Hepatocyte (in vitro differentiated cells): ENCODE measurements at places on chromosomes 5 and 9.

GRCh38 chr9:138007918-138008841 is 130.6 kb downstream of the CACNA1B start:
- DNase-seq = peak; percentile 2

- DNase-seq = peak; percentile 32
Measured at GRCh38 chr9:17793713-17794622, 215.1 kb downstream of the SH3GL2 start.

- no peak for DNase-seq
Measured at GRCh38 chr9:27599102-27599869, 26.0 kb upstream of the C9orf72 start.

DNA sequence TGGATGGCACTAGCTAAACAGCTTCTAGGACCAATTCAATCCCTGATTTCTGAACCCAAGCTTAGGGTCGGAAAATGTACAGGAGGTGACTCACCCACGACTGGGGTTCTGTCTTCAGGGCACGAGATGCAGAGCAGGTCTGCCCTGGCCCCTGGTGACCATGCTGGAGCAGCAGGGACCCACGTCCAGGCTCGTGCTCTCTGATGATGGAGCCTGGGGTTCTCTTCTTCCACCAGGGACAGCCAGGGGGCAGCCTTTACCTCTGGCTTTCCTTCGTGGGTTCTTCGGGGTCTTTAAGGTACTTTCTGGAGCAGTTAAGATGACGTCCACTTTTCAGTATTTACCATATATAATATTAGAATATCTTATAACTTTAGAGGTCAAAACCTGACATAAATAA is 2.1 kb downstream of the CFAP77 start:
- peak; percentile 19 for DNase-seq

- DNase-seq = no peak
Measured at GRCh38 chr5:533243-533954, 9.2 kb upstream of the SLC9A3 start.

- DNase-seq = no peak
Measured at GRCh38 chr5:62386824-62387223, 16.9 kb downstream of the DIMT1 start.

DNA sequence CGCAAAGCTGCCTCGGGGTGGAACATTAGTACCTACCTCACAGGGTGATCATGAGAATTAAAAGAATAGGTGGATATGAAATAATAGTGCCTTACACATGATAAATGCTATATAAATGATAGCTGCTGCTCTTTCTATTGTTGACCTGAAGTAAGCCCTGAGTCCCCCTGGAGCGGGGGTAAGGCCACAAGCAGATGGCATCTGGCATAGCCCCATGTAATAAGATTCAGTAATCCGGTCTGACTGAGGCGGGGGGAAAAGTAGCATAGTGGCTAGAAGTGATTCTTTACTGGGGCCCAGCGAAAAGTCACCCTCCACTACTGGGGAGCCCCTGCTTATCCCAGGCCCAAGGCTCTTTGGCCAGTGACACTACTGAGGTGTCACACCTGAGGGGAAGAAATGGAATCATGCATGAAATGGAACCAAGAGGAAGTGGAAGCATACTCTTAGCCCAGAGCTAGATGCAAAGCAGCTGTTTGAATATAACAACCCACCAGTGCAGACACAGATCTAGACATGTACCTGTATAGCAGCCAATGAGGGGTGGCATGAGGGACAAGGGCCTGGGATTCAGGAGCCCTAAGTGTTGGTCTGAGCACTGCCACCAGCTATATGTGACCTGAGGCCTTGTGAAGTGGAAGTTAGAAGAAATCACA is 16.1 kb upstream of the FGFR4 start:
- no peak for DNase-seq

DNA sequence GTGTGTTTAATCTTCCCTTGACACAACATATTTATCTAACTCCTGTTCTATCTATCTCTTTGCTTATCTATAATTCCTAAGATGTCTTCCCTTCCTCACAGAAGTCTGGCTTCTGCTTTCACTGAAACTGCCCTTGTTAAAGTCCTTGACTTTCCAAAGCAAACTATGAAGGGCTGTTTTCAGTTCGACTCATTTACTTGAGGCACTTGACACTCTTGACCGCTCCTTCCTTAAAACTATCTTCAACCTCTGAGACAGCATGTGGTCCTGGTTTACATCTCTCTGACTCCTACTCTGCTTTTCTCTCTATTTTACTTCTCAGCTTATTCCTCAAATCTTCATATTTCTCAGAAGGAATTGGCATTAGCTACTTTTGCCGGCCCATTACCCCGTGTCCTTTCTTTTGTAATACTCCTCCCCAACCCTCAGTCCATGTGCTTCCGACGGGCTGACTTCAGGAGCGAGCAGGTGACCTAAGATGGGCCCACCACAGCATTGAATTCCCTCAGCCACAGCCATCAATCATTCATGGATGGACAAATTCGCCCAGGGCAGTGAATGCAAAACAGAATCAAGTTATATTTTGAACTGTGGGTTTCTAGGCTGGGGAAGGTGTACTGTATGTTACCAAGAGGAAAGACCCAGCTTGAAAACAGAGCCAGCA is 1089.2 kb downstream of the PTPRD start:
- DNase-seq = no peak
